CD4-positive, alpha-beta T cell treated with Interleukin-6 at 100 ng/mL for 8 hours (primary cell): ENCODE measurements at places on chromosomes 4 and X.

DNA sequence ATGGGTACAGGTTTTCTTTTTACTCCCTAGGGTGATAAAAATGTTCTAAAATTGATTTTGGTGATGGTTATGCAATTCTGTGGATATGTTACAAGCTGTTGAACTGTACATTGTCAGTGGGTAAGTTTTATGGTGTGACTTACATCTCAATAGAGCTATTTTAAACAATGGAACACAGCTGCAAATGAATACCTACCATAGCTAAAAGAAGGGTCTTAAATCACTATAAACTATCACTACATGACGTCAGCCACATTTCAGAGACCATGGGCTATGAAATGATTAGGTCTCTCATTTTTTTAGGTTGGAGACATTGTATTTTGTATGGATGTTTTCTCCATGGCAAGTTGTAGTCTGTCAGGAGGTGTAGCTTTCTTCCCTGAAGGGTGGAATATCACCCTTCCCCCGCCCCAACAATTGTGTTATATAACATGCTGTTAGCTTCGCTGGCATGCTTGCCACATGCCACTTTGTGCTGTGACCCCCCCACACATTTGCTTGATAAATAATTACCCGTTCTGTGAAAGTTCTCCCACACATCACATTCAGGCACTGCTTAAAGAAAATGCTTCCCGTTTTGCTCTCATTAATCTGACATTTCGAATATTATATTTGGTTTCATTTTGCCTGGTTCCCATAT lies 159.7 kb downstream of the ARHGAP10 start:
- DNase-seq = no peak

DNA sequence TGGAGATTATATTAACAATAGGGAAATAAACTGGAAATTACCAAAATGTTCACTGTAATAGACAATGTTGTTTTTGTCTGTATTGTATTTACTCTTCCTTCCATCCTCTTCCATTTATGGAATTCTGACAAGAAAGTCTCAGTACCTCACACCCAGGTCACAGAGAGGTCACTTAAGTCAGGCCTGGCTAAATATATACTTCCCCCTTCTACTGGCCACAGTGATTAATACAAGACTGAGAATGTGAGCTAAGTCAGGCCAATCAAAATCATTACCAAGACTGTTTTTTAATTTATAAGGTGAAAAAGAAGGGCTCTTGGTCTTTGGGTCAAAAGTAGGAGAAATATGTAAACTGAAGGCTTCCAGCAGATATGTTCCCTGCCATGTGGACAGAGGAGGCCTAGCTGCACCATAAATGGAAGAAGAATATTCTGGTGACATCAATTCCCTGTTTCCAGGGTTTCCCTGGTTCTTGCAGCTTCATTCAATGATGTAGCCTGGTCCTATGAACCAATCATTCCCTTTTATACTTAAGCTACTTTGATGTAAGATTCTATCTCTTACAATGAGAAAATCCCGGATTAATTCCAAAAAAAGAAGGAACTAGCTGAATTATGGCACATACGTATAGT lies 64.3 kb downstream of the LRBA start:
- no peak for DNase-seq

DNA sequence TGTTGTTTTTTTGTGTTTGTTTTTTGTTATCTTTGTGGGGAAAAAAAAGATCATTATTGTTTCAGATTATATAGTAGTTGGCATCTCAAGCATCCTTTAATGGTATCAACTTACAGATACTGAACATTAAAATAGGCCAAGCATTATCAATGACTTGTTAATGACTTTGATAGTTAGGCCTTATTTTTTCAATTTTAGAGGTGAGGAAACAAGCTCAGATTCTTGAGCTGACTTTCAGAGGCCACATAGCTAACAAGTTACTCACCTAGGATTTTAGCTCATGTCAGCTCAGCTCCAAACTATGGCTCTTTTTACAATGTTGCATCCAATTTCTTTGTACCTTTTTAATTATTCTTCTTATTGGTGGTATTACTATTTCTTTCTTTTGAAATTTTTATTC lies 471 bp upstream of the PLAC8 start:
- DNase-seq = no peak

GRCh38 chr4:182022909-182023308 lies 220.3 kb upstream of the TENM3 start:
- no peak for DNase-seq

- no peak for DNase-seq
These were observed 39.8 kb upstream of the S100G start for GRCh38 chrX:16610121-16610621.

GRCh38 chr4:38678078-38678477 lies 14.1 kb downstream of the KLF3 start:
- DNase-seq = no peak

GRCh38 chr4:139227729-139228404 lies 50.8 kb upstream of the ELF2 start:
- peak; percentile 9 for DNase-seq

DNA sequence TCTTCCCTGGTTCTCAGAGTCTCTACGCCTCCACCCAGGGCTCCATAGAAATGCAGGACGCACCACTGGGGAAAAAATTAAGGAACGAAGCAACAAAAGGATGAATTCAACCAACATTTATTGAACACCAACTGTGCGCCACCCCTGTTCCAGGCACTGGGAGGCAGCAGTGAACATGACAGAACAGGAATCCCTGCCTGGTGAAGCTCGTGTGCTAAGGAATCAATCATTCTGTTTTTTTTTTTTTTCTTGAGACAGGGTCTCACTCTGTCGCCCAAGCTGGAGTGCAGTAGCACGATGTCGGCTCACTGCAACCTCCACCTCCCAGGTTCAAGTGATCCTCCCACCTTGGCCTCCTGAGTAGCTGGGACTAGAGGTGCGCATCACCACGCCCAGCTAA lies 1.9 kb upstream of the FTSJ1 start:
- DNase-seq = no peak

- no peak for DNase-seq
These were observed 97.6 kb upstream of the NKX1-1 start for GRCh38 chr4:1503583-1504471.

DNA sequence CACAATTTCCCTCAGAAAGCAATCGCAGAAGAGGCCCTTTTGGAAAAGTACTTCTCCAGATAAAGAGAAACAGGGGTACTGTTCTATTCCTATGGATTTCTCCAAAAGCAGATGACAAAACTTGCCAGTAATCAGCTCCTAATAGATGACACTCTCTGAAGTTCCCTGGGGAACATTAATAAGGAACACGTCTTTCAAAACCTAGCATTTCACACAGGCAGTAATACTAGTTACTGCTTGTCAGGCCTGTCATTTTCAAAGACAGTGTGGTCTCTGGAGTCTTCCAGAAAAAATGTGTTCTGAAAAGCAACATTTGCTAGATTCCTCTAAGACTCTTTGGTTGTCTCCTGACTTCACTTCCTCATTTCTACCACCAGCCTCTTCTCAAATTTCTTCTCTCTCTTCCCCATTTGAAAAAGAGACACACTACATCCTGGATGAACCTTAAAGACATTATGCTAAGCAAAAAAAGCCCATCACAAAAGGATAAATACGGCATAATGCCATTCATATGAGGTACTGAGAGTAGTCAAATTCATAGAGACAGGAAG lies 47.3 kb downstream of the CHRDL1 start:
- no peak for DNase-seq

DNA sequence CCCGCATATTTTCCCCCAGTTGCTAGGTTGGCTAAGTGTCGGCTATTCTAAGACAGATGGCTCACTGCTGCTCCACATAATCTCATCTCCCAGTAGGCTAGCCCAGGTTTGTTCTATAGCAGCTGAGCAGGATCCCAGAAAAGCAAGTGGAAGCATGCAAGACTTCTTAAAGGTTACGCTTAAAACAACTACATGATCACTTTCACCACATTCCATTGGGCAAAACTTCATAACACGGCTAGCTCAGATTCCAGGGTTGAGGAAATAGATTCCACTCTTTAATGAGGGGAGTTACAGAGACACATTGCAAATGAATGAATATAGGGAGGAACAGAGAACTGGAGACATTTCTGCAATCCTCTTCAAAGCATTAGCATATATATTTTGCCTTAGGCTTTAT lies 12.9 kb upstream of the RAB33B start:
- no peak for DNase-seq
